Stimulated activated CD8-positive, alpha-beta memory T cell treated with anti-CD3 and anti-CD28 coated beads, Interleukin-4, amount 100 ng/mL, for 4 hours (primary cell): ENCODE measurements at places on chromosomes 4 and X.

GRCh38 chr4:182653596-182653995 lies 263.6 kb downstream of the DCTD start:
- DNase-seq = no peak

DNA sequence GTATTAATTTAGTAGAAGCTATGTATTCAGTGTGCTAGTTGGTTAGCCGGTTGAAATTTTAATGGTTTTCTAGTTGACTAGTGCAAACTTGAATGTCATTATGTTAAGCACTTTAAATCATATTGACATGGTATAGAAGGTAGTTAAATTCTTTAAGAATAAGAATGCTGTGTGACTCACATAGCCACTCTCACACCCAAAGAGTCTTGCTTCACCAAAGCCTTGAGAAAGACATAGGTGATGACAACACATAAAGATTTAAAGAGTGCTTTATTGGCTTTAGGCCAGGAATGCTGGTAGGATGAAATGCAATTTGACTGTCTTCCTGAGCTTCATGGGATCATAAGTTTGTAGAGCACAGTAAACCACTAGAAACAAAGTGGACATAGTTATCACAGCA lies 85.3 kb downstream of the DCAF8L2 start:
- no peak for DNase-seq

DNA sequence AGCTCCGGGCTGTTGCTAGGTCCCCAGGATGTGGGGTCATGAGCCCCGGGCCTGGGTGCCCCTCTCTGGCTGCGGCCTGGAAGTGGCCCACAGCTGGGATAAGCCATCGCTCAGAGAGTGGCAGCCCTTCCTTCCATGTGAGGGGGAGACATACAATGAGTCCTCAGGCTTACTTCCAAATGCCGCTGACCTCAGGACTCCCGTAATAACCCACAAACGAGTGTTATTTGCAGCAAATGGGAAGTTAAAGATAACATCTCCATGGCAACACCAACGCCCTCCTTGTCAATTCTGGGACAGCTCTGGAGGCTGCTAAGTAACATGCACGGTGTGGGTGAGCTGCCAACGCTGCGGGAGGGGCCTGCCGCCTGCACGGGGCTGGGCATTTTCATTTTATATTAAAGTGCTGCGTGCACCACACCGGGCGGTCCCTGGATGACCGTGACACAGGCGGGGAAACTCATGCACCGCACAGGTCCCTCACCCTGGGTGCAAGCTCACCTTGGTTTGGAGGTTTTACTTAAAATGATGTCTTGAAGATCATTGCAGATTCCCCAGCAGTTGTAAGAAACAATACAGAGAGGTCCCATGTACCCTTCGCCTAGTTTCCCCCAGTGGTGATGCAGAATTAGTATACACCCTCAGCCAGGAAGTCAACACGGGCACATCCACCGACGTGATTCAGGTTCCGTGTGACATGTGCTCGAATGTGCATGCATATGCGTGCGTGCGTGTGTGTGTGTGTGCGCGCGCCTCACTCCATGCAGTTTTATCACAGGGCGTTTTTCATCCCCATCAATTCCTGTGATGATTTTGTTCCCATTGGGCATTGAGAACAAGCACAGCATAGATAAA lies 79.4 kb downstream of the ABLIM2 start:
- DNase-seq = no peak

DNA sequence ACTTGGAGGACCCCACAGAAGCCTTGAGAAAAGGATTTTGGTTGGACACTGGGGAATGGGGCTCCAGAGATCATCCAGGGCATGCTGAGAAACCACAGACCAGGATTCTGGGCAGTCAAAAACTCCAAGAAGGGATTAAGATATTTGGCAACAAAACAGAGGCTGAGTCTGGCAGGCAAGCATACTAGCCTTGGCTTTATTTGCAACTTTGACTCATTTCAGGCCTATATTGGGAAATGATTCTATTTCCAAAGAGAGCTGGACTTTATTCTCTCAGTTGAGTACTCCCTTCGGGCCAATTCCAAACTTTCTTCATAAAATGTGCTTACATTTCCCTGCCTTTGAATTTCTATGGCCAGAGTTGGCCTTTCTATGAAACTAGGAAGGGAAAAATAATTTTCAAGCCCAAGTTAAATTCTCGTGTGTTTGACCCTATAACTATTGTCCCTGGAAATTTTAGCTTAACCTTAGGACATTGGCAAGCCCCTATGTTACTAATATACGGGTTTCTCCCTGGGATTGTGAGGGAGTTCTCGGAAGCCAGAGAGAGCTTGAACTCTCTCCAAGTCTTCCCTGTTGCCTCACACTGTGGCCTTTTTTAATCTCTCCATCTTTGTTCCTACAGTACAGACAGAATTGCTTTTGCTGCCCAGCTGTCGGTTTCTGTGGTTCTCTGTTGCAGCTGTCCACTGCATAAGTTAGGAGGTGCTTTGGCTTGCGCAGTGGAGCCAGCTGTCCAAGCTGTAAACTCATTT lies 112.6 kb upstream of the FAM9A start:
- DNase-seq = no peak

- DNase-seq = no peak
These were observed 103.0 kb downstream of the AFF1 start for GRCh38 chr4:87037671-87038334.

- no peak for DNase-seq
These were observed 29.9 kb upstream of the CXXC4 start for GRCh38 chr4:104524591-104524990.

DNA sequence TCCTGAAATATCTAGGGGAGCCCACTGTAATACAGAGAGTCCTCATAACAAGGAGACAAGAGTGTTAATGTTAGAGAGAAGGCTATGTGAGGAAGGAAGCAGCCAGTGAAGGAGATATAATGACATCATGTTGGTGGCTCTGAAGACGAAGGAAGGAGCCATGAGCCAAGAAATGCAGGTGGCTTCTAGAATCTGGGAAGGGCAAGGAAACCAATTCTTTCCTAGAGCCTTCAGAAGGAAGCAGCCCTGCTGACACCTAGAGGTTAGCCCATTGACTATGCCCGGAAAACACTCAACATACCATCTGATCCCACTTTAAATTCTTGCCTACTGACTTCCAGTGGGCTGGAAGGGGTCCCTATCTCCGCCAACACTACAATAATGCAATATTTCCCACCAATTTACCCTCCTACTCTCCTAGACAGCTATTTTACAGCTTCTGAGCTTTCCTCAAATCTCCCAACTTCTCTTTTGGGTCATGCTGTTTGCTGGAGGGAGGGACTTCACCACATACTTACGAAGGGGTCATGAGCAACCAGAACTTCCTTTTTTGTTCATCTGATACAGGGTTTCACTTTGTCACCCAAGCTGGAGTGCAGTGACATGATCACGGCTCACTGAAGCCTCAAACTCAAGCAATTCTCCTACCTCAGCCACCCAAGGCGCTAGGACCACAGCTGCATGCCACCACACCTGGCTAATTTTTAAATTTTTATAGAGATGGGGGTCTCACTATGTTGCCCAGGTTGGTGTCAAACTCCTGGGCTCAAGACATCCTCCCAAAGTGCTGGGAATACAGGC lies 25.2 kb upstream of the G3BP2 start:
- no peak for DNase-seq

- no peak for DNase-seq
These were observed 59.6 kb downstream of the DCX start for GRCh38 chrX:111352424-111352823.

DNA sequence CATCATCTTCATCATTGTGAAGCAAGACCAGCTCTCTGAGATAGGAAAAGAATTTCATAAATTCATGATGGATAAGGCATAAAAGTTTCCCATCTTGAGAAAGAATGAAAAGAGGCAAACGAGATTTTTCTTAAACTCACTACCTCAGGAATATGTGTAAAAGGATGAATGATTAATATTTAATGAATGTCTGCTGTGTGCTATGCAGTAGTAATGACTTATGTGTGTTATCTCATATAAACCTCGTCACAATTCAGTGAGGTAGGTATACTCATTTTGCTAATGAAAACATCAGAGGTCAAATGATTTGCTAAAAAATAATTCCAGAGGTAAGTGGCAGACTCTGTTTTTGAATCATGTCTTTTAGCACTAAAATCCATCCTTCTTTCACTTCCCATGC lies 42.6 kb upstream of the GYPA start:
- no peak for DNase-seq

DNA sequence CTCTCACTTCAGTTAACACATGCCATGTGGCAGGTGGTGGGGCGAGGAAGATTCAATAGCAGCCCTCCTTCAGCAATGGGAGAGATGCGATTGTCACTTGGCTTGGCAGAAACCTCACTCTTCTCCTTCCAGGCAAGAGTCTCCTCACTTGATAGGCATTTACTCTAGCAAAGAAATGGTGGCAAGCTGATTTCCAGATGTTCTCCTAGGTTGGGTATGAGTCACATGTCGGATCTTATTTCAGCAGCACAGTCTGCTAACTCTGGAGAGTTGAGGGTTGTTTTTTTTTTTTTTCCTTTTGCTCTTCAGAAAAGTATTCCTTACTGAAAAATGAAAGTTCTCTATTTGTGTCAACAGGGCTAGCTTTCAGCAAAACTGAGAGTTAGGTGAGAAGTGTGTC lies 119.5 kb upstream of the CHRDL1 start:
- DNase-seq = no peak

DNA sequence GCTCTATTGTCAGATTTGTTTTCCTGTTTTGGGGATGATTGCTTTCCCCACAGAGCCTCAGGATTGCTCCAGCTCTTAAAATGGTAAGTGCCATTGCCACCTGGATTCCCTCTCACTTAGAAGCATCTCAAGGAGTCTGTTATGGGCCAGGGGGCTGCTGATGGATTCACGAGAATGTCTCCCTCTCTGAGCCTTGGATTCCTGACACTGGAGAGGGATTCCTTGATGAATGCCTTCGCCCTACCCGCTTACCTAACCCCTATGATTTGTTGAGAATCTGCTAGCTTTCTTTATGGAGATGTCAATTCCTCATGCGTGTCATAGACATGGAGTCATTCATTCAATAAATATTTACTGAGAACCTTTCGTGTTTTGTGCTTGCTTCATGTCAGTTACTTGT lies 36.9 kb upstream of the TENM3 start:
- no peak for DNase-seq

DNA sequence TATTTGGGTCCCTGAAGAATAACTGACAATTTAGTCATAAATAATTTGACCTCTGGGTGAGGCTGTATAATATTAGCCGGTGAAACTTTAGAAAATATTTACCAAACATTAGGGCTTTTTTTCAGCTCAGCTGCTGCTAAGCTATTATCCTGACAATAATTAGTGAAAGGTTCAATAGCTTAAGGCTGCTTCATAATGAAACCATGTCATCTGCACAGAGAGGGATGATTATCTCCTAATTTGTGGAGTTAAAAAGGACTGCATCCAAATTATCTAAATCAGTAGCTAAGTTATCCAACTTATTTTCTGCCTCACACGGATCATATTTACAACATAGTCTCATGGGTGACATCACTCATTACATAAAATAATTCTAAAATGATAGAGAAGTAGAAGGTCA lies 1249.8 kb downstream of the RAPGEF2 start:
- DNase-seq = no peak
